Mammary microvascular endothelial cell (primary cell): ENCODE measurements at places on chromosomes 5 and 9. TPM values are rescaled to one million over a fixed set of nuclear protein-coding genes. Genes with fewer than 3 reads are reported as not detected.

CXCL14 gene
- not detected in 2 replicates for total RNA-seq

CWC27 gene
- total RNA-seq: 10.2 and 10.4 TPM in 2 replicates

SPATA31C1 gene
- total RNA-seq: not detected in 2 replicates

PLAC8L1 gene
- total RNA-seq: not detected in 2 replicates

EPB41L4B gene
- total RNA-seq: 0.13 and 0.39 TPM in 2 replicates

OTP gene
- total RNA-seq: not detected in 2 replicates

MOB3B gene
- 0.30 and 0.40 TPM in 2 replicates for total RNA-seq

GNAQ gene
- 27.7 and 28.0 TPM in 2 replicates for total RNA-seq

ADAMTS6 gene
- 20.1 and 20.6 TPM in 2 replicates for total RNA-seq
